Coronary artery (tissue), 2 donors: ENCODE measurements at places on chromosomes 2 and 18.

DNA sequence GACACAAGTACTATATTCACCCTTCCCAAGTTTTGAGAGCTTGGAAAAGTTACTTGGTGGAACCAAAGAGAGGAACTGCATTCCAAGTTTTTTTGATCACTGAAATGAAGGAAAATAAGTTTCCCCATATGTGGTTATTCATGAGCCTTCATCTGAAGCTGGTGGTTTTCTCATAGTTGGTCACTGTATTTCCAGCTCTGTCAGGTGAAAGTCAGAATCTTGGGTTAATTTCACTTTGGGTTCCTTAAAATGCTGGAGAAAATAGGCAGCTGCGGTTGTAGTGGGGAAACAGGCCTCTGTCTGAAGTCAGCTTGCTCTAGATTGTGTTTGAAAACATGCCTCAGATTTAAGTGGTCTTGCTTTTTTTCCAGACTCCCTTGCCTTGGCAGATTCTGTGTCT is 200.5 kb downstream of the HRH4 start:
- DNase-seq, result no peak

DNA sequence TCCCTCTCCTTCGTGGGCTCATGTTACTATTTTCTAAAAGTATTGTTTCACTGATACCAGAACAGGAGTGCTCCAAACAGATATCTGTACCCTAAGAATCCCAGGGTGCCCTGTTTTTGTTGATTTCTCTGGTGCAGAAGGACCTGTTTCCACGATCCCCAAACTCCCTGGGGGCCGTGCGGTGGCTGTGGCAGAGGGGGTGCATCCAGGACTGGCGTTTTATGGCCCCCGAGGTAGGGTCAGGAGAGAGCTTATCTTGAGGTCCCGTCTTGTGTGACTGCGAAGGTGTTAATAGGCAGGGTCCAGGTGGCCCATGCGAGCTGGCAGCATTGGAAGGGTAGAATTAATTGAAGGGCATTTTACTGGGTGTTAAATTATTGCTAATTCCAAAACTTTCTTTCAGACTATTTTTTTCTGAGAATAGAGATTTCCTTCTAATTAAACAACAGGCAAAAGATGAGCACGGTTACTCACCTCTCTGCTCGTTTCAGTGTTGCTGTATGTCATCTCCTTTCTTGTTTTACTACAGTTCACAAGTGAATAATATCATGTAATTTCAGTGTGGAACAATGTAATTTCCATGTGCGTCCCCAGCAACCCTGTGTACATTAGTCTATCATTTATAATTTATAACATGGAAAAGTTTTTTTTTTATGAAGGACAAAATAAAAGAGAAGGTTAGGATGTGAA is 8.2 kb downstream of the TWIST2 start:
- no peak for DNase-seq

DNA sequence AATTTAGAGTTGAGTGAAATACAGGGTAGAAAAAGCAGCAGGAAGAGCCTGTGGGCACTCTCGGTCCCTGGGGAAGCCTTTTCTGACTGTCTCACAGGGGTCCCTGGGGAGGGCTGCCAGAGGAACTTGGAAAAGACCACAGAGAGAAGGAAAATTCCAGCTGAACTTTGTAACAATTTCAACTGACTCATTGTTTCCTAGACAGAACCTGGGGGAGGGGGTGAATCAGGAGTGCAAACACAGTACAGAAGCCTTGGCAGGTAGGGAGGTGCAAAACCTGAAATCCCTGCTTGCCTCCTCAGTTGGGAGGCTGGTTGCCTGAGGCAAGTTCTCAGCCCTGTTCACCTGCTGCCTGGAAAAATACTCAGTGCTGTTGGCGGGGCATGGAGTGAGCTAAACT is 106.8 kb downstream of the GRB14 start:
- no peak for DNase-seq

DNA sequence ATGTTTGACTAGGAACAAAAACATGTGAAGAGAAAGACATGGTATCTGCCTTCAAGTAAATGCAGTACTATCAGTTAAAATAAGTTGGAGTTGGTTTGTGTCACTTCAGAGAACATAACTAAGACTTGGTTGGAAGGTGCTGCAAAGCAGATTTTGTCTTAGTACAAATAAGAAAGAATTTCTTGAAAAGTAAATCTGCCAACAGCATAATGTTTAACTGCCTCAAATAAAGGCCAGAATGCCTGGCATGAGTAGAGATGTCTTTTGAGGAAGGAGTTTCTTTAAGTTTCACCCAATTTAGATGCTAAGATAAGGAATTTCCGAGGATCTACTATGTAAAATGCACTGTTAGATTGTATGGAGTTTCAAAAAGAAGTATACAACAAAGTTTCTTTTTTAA is 409.7 kb downstream of the PIK3C3 start:
- DNase-seq, result no peak

DNA sequence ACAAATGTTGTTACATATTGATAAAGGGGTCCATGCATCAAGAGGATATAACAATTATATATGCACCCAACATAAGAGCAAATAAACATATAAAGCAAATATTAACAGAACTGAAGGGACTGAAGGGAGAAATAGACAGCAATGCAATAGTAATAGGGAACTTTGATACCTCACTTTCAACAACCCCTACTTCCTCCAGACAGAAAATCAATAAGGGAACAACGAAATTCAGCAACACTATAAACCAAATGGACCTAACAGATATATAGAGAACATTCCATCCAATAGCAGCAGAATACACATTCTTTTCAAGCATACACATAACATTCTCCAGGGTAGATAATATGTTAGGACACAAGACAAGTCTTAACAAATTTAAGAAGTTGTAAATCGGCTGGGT is 71.7 kb downstream of the L3MBTL4 start:
- no peak for DNase-seq
